ENCODE measurements at places on chromosomes 5 and 9. TPM values are rescaled to one million over a fixed set of nuclear protein-coding genes. Genes with fewer than 3 reads are reported as not detected.

The WNT8A gene
- polyA plus RNA-seq, result not detected

GRCh38 chr9:129932303-129933151 is 97.3 kb downstream of the USP20 start:
- H3K4me1 ChIP-seq, result peaks cover 17% of the 10 kb centered on the region
- DNase-seq, result peak; percentile 8
- peaks cover 8% of the 10 kb centered on the region for H3K36me3 ChIP-seq
- peak overlapping the region; percentile 24 for H3K4me3 ChIP-seq
- no peaks in the 10 kb centered on the region for H3K27me3 ChIP-seq

- no peaks in the 10 kb centered on the region for H3K27me3 ChIP-seq
- no peaks in the 10 kb centered on the region for H3K36me3 ChIP-seq
- no peak overlapping the region for H3K27ac ChIP-seq
- no peak overlapping the region for H3K4me3 ChIP-seq
Measured at GRCh38 chr5:3518576-3518975, 77.1 kb upstream of the IRX1 start.

DNA sequence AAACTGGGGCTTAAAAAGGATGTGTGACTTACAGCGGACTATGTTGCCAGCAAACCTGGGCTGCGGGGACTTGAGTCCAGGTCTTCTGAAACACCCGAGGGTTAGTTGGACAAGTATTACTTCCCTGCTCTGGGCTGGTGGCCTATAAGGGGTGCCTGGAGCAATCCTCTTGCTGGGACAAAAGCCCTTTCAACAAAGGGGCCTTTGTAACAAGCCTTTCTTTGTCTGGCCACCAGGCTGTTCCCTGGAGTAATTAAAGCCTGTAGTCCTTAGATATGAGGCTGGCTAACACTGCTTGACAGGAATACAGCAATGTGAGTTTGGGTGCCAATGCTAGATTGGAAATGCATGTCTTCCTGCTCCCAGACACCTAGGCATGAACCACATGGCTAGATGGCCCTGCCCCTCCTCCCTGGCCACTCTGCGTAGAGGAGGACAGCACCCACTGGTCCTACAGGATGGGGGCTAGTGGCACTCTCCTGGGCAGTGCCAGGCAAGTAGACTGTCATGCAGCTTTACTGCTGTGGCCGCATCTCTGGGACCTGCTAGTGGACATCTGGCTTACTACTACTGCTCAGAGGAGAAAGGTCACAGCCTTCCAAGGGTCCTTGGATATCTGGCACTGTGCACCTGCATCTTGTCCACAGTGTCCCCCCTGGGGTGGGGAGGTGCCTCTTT is 343.1 kb downstream of the ZSWIM6 start:
- no peak overlapping the region for H3K27ac ChIP-seq
- H3K4me1 ChIP-seq, result no peaks in the 10 kb centered on the region
- no peaks in the 10 kb centered on the region for H3K27me3 ChIP-seq
- DNase-seq, result no peak

The ABO gene
- polyA plus RNA-seq, result not detected

DNA sequence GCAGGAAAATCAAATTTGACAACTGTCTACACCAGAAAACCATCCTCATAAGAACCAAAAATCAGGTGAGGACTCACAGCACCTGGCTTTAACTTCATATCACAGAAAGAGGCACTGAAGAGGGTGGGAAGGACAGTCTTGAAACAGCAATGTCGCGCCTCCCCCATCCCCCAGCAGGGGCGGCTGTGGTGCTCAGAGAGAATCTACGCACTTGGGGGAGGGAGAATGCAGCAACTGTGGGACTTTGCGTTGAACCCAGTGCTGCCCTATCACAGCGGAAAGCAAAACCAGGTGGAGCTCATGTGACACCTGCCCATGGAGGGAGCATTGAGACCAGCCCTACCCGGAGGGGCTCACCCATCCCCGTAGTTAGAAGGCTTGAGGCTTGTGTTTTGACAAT is 191.8 kb downstream of the MSX2 start:
- no peak for DNase-seq
- H3K27ac ChIP-seq, result no peak overlapping the region

DNA sequence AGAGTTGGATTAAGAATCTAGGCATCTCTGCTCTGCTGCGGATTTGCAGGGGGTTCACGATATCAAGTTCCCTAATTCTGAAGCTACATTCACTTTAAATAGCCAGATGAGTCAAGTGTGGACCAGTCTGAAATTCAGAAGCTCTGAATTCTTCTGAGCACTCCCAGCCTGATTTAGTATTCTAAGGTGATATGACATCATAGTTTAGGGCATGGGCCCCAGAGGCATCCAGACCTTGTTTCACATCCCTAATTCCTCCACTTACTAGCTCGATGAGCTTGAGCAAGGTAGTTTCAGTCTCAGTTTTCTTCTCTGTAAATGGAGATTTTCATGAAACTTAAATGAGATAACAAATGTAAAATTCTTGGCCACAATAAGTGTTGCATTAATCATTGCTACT is 65.2 kb downstream of the TMEM167A start:
- H3K4me3 ChIP-seq, result no peak overlapping the region
- no peaks in the 10 kb centered on the region for H3K27me3 ChIP-seq
- H3K36me3 ChIP-seq, result no peaks in the 10 kb centered on the region
- no peak for DNase-seq

DNA sequence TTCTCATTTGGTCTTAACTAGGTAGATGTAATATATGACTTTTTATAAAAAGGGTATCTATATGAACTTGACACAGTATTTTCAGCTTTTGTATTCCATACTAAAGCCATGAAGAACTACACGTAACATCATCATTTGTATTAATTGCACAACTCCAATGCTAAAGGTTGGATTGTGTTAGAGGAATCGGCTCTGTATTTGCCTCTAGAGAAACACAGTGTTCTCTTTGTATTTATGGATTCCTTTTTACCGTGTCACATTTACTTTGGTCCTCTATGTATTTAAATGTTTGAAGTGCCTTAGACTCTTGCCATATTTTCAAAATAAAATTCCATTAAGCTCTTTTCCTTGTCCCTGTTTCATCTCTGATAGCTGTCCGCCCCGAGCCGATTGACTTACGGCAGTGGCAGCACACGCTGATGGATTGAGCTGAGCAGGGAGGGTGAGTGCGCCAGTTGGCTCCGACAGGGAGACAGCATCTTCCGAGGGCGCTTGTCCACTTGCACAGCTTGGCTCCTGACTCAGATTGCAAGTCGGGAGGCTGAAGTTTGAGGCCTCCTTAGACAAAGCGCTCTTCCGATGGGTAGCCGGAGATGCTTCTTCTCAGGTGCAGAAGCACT is 95.6 kb upstream of the DMRT1 start:
- no peak overlapping the region for H3K4me3 ChIP-seq
- H3K27ac ChIP-seq, result no peak overlapping the region
- no peak for DNase-seq
- peaks cover under 1% of the 10 kb centered on the region for H3K4me1 ChIP-seq
- H3K36me3 ChIP-seq, result peaks cover 16% of the 10 kb centered on the region
- H3K27me3 ChIP-seq, result no peaks in the 10 kb centered on the region

DNA sequence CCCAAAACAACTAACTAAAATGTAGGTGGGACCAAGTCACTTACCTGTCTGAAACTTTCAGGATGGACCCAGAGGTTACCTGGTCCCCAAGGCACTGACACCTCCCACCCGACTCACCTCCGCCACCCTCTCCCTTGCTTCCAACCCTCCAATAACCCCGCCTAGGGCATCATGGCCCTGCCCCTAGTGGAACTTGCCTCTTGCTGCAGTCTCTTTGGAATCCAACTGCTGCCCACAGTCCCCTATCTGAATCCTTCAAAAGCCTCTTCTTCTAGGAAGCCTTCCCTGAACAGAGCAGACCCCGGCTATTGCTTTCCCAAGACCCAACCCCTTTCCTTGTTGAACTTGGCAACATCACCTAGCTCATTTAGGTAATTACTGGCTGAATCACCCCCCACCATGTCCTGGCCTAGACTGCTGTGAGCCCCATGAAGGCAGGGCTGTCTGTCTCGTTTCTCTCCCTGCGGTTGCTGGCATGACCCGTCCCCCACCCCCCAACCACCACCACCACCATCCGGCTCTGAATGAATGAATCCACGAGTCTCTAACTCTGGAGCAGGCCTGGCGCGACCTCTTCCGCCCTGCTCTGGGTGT is 9.4 kb downstream of the CRB2 start:
- H3K36me3 ChIP-seq, result no peaks in the 10 kb centered on the region
- H3K27me3 ChIP-seq, result peaks cover 8% of the 10 kb centered on the region
- DNase-seq, result no peak
- H3K4me1 ChIP-seq, result no peaks in the 10 kb centered on the region

- no peak overlapping the region for H3K27ac ChIP-seq
- DNase-seq, result no peak
- no peaks in the 10 kb centered on the region for H3K36me3 ChIP-seq
- H3K4me1 ChIP-seq, result peaks cover 12% of the 10 kb centered on the region
- no peaks in the 10 kb centered on the region for H3K27me3 ChIP-seq
Measured at GRCh38 chr5:93117751-93118531, 463.1 kb downstream of the NR2F1-AS1 start.

DNA sequence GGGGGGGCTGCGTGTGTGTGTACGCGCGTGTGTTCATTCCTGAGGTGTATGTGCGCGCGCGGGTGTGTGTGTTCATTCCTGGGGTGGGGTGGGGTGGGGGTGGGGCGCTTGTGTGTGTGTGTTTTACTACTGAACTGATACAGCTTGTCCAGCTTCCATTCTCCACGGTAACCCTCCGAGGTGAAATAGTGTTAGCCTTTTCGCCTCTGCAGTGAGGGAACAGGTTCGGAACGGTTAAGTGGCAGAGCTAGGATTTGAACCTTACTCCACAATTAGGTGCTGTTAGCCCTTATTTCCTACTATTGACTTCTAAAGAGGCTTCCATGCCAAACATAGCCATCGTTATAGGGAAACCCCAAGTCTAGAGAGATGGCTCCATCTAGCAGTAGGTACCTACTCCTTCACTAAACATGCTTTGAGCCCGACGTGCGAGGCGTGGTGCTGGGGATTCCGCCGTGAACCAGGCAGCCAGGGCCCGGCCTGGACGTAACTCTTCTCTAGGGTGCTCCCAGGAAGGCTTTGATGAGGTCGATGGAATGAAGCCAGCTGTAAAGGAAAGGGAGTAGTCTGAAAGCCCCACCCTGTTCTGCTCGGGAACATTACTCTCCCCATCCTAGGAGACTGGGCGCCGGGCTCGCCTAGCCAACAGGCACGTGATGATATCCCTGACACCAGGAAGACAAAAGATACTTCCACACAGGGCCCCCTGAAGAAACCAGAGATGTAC is 782 bp upstream of the SKP1 start:
- H3K4me3 ChIP-seq, result peak overlapping the region; percentile 77
- H3K36me3 ChIP-seq, result peaks cover 3% of the 10 kb centered on the region
- H3K27me3 ChIP-seq, result no peaks in the 10 kb centered on the region
- peak; percentile 23 for DNase-seq
- 0 out of 2 replicates have a peak, but pooled peaks cover 10% of the 10 kb centered on the region for H3K4me1 ChIP-seq

- H3K4me3 ChIP-seq, result no peak overlapping the region
- no peaks in the 10 kb centered on the region for H3K36me3 ChIP-seq
- H3K27me3 ChIP-seq, result no peaks in the 10 kb centered on the region
- no peak overlapping the region for H3K27ac ChIP-seq
- H3K4me1 ChIP-seq, result peaks cover 7% of the 10 kb centered on the region
- DNase-seq, result no peak
Measured at GRCh38 chr5:98282521-98282920, 490.9 kb upstream of the RGMB start.

DNA sequence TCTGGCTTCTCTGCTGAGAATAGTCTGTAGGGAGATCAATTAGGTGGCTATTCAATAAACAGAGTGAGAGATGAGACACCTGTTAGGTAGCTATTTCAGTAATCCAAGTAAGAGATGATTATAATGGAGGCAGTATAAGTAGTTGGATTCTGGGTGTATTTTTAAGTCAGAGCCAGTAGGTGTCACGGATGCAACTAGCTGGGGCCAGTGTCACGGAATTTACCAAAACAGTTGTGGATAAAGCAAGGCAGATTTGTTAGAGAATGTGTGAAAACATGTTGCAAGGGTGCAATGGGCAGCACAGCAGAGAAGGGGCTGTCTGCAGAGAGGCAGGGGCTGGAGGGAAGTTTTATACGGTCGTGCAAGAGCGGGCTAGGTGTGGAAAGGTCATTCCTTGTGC is 114.9 kb downstream of the RASGRF2 start:
- H3K27me3 ChIP-seq, result no peaks in the 10 kb centered on the region
- H3K4me1 ChIP-seq, result no peaks in the 10 kb centered on the region
- H3K36me3 ChIP-seq, result no peaks in the 10 kb centered on the region

DNA sequence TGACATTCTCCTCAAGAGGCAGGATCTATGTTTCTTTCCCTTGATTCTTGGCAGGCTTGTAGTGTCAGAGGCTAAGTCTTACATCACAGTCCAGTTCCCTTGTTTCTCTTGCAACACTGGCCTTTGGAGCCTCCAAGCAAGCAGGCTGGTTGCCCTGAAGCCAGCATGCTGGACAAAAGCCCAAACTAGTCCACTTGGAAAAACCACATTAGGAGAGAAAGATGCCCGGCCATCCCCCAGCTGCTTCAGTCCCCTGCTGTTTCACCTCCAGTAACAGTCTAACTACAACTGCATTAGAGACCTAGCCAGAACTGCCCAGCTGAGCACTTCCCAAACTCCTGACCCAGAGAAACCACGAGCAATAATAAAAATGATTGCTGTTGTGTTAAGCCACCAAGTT is 87.6 kb downstream of the ADAMTS6 start:
- no peaks in the 10 kb centered on the region for H3K27me3 ChIP-seq
- H3K4me1 ChIP-seq, result no peaks in the 10 kb centered on the region

DNA sequence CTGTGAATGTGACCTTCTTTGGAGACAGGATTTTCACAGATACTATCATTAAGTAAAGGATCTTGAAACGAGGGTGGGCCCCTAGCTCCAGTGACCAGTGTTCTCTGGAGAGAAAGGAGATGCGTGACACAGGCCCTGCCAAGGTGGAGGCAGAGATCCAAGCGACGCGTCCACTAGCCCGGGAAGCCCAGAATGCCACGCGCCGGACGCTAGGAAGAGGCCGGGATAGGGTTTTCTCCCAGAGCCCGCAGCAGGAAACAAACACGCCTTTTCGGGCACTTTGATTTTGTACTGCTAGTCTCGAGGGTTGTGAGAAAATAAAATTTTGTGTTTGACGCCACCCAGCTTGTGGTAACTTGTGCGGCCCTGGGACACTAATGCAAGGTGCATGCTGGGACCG is 29.6 kb upstream of the VDAC1 start:
- no peak for DNase-seq
- H3K4me3 ChIP-seq, result no peak overlapping the region
- no peaks in the 10 kb centered on the region for H3K27me3 ChIP-seq
- no peaks in the 10 kb centered on the region for H3K4me1 ChIP-seq
- H3K27ac ChIP-seq, result no peak overlapping the region
- no peaks in the 10 kb centered on the region for H3K36me3 ChIP-seq

The CAMK2A gene
- polyA plus RNA-seq, result 0.05 TPM
